ENCODE measurements at places on chromosomes 7 and 10. TPM values are rescaled to one million over a fixed set of nuclear protein-coding genes. Genes with fewer than 3 reads are reported as not detected.

- no peak for DNase-seq
Measured at GRCh38 chr10:71366690-71367089, 30.0 kb upstream of the CDH23 start.

DNA sequence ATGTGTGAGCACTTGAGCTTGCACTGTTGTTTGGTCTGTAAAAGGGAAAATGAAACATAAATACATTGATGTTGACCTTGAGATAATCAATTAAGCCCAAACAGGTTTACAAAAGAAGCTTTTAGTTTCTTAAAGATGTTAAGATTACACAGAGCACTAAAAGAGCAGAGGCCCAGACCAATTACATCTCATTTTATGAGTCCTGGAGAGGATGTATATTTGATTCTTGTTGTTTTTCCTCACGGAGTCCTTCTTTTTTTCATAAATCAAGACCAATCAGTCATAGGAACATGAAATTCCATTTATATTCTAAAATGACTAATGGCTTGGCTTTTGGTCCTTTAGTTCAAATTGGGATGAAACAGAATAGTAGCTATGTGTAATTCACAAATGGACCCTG is 249.7 kb upstream of the NPY start:
- no peak for DNase-seq

- no peak for DNase-seq
Measured at GRCh38 chr10:73646598-73647041, 5.3 kb upstream of the MYOZ1 start.

- DNase-seq = peak; percentile 69
Measured at GRCh38 chr10:6275022-6275997, 72.6 kb downstream of the PFKFB3 start.

DNA sequence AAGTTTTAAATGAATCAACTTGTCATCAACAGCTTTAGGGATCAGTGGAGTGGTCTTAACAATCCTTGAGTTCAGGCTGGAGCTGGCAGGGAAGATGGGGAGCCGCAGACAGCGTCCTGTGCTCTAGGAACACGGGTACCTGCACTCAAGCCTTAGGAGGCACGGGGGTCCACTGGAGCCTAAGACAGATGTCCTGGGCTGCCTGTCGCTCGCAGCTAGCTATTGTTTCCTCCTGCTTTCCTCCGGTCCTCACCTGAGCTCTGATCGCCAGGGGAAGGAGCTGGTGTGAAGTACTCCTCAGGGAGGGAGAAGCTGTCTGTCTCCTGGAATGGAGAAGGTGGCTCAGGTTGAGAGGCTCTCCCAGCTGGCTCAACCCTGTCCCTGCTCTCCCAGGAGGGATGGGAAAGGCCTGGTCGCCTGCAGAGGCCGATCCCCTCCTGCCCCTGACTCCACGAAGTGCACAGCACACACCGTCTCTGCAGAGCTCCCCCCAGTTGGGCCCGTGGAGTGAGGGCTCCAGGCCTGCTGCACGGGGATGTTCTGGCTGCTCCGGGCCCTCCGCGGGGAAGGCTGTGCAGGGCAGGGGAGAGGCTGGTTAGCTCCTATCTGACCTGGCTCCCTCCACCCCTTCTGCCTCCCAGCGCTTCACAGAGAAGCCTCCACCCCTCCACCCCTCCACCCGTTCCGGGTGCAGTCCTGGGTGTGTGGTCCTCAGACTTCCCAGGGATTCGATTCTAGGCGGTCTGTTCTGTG is 14.5 kb upstream of the PYROXD2 start:
- no peak for DNase-seq

DNA sequence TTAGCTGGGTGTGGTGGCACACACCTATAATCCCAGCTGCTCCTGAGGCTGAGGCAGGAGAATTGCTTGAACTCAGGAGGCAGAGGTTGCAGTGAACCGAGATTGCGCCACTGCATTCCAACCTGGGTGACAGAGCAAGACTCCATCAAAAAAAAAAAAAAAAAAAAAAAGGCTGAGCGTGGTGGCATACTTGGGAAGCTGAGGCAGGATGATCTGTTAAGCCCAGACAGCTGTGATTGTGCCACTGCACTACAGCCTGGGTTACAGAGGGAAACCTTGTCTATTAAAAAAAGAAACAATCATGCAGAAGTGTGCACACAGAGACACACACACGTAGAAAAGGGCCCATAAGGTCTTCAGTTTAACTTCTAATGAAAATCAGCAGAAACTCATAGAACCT is 150.6 kb downstream of the TPST1 start:
- DNase-seq = no peak

DNA sequence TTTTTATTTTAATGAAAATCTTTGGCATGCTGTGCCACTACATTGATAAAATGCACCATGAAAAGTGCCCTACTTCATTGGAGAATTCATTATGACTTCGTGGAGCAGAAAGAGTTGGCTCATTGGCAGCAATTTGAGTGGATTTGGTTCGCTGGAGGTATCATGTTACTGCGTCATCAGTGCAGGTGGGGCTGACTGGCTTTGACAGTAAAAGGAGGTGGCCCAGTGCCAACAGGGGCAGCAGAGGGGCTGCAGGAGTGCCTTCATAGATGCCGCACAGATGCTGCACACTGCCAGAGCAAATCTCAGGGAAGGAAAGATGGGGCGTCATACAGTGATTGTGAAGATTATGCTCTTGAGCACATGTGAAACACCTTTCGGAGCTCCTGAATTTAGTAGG is 22.2 kb downstream of the FZD1 start:
- DNase-seq = no peak

- DNase-seq = no peak
Measured at GRCh38 chr7:91653286-91653685, 227.2 kb downstream of the MTERF1 start.

DNA sequence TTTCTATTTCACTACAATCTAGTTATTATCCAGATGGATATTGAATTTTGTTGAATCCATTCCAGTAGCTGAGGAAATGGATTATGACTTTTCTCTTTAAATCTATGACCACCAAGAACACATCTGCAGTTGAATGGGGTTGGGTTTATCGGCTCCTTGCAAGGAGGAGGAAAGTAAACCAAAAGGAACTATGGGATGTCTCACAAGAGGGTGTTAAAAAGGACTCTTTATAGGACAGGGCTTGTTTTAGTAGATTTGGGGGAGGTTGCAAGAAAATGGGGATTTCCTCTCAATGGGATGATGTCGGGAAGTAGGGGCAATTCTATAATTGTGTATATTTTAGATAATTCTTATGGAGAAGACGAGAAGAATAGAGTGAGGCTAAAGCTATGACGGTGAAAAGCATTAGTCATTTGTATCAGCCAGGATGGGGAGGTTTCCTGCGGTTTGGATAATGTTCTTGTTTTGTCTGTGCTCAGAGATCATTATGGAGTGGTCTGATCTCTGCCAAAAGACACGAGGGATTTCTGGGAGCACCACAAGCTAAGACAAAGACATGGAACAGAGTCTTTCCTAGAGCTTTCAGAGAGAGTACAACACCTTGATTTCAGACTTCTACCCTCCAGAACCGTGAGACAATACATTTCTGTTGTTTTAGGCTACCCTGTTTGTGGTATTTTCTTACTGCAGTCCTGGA is 5.3 kb upstream of the LRRC61 start:
- no peak for DNase-seq

- no peak for DNase-seq
Measured at GRCh38 chr7:158973440-158973839, 117.1 kb downstream of the DYNC2I1 start.

DNA sequence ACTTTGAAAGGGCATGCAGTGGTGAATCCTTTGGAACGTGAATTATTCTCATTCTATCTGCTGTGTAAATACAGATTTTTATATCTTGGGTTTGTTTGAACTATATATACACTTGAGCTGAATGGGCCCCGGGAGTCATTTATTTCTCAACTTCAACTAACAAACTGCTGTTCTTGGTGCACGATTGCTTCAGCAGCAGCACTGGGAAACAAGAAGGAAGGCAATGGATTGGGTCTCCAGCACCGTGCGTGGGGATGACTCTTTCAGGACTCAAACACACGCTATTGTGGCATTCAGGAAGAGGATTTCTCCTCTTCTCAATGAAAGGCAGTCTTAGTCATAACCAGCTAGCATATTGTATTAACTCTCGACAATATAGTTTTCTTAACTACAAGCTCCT is 226.0 kb upstream of the NFE2L3 start:
- no peak for DNase-seq

GRCh38 chr7:151439855-151440798 is at the start of gene CRYGN:
Gene CRYGN (minus strand): TSS chr7:151440141. CDS start chr7:151439917, 224 bp downstream.
- DNase-seq = no peak

- DNase-seq = no peak
Measured at GRCh38 chr7:154568346-154568745, 434.6 kb downstream of the PAXIP1 start.

GRCh38 chr10:42149027-42149700 is 489.2 kb downstream of the ZNF33B start:
- peak; percentile 25 for DNase-seq

DNA sequence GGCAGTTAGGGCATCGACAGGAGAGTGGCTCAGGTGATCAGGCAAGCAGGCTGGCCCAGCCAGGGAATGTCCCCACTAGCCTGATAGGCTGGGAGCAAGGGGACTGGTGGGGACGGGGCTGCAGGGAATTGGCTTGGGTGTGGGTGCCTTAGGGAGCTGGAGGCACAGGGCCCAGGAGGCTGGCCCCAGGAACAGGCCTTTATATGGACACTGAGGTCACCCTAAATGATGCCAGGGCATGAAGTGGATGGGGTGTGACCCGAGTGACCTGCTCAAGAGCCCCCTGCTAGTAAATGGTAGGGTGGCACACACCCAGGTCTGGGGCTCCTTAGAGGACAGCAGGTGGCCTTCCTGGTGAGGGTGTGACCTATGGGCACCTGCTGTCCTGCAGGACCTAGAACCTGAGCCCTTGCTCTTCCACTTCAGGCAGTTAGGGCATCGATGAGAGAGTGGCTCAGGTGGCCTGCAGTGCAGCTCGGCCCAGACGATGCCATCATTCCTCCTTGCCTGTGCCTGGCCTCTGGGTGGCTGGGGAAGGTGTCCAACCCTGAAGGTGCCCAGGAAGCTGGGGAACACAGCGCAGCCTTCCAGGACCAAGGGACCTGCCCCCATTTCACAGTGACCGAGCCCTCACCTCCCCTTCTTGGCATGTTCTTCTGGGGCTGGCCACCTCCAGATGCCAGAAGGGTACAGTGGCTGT is 51.7 kb upstream of the LEP start:
- DNase-seq = no peak

HABP2 gene
- not detected for total RNA-seq

GRCh38 chr7:114986190-114987180 is 64.6 kb downstream of the MDFIC start:
- DNase-seq = no peak

GRCh38 chr7:17844514-17845196 is 95.6 kb downstream of the SNX13 start:
- DNase-seq = no peak

ITPRID1 gene
- 1.2 TPM for total RNA-seq

GRCh38 chr7:82605247-82605864 is 161.8 kb upstream of the CACNA2D1 start:
- no peak for DNase-seq

DNA sequence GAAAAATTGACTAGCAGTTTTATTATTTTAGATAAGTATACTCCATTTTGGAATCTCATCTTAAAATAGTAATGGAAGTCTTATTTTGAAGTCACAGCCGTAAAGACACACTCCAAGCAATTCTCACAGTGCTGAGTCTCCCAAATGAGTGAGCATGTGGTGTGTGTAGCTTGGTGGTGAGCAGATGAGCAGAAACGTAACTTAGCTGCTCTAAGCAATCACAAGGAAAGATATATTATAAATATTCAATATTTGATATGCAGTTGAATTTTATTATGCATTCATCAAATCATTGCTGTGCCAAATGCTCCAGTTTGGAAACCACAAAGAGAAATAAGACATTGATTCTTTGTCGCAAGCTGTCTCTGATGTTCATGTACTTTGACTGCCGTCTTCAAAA is 61.2 kb downstream of the CSTF2T start:
- DNase-seq = no peak

DNA sequence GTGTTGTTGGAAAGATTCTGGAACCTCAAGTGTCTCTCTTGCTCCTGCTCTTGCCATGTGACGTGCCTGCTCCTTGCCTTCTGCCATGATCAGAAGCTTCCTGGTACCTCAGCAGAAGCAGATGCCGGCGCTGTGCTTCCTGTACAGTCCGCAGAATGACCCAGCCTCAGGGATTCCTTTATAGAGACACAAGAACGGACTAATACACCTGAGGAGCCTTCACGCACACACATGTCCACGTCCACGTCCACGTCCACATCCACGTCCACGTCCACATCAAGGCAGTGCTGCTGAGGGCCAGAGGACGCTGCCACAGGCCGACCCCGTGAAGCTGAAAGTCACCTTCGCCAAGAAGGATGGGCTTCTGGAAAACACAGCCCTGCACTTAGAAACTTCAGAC is 190.1 kb downstream of the MAD1L1 start:
- no peak for DNase-seq

IFIT1B gene
- not detected for total RNA-seq

GRCh38 chr10:43323245-43323644 is 48.2 kb upstream of the FXYD4 start:
- no peak for DNase-seq

GRCh38 chr7:18820981-18821380 is 296.5 kb downstream of the TWIST1 start:
- no peak for DNase-seq

GTPBP10 gene
- 16.2 TPM for total RNA-seq

AKR1C4 gene
- total RNA-seq = not detected

GRCh38 chr10:19812976-19813375 is 3.3 kb upstream of the PLXDC2 start:
- no peak for DNase-seq

DNA sequence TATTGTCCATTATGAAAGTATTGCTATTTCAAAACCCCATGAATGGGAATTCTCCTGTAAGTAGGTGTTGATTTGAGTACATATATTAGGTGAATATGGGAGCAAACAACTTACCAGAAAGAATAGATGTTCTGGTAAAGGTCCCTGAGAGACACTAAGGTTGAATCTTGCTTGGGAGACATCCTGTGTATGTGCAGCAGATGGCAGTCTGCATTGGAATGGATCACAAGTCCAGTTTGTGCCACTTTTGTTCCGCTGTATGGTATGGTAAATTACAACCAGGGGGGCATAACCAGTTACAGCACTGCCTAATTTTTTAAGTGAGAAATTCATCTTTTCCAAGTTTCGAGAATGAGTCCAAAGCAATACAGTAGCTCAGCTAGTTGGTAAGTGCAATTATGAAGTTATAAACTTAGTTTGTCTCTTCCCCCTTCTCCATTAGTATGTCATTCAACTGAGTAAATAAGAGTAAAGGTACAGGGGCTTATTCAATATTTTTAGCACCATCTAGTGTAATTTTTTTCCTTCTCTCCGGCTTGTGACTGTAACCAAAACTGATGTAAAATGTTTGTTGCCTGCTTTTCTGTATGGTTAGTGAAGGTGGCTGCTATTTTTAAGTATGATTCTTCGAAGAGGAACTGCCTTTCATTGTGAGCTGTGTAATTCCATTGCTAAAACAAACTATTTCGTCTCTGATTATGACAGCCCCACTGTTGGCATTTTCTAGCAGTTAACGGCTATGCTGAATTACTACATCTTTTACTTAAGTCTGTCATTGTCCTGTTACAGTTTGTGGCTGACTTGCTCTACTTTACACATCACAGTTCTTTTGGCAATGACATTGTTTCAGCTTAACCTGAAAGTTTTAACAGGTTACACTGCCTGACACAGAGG is 2.8 kb downstream of the MCU start:
- DNase-seq = no peak

ARHGEF35 gene
- 62.4 TPM for total RNA-seq

GRCh38 chr10:8758029-8758428 is 703.5 kb downstream of the GATA3 start:
- DNase-seq = no peak

GRCh38 chr7:140314573-140315480 is 83.5 kb downstream of the SLC37A3 start:
- DNase-seq = no peak

GRCh38 chr10:43199684-43200537 is 61.7 kb downstream of the CSGALNACT2 start:
- DNase-seq = no peak

STEAP1B gene
- 0.47 TPM for total RNA-seq

Measured in left colon (tissue), 2 donors.